ENCODE measurements at places on chromosomes 1 and 21.

DNA sequence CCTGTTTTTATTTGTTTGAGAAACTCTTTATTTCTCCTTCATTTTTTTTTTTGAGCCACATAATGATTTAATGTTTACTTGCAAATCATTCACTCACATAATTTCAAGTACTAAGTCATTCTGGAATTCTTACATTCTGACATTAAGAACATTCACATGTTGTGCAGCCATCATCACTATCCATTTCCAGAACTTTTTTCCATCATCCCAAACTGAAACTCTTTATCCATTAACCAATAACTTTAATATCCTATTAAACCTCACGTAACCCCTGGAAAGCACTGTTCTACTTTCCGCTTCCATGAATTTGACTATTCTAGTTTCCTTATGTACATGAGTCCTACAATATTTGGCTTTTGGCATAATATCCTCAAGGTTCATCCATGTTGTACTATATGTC lies 52.5 kb upstream of the TEKT2 start:
- DNase-seq: no peak

DNA sequence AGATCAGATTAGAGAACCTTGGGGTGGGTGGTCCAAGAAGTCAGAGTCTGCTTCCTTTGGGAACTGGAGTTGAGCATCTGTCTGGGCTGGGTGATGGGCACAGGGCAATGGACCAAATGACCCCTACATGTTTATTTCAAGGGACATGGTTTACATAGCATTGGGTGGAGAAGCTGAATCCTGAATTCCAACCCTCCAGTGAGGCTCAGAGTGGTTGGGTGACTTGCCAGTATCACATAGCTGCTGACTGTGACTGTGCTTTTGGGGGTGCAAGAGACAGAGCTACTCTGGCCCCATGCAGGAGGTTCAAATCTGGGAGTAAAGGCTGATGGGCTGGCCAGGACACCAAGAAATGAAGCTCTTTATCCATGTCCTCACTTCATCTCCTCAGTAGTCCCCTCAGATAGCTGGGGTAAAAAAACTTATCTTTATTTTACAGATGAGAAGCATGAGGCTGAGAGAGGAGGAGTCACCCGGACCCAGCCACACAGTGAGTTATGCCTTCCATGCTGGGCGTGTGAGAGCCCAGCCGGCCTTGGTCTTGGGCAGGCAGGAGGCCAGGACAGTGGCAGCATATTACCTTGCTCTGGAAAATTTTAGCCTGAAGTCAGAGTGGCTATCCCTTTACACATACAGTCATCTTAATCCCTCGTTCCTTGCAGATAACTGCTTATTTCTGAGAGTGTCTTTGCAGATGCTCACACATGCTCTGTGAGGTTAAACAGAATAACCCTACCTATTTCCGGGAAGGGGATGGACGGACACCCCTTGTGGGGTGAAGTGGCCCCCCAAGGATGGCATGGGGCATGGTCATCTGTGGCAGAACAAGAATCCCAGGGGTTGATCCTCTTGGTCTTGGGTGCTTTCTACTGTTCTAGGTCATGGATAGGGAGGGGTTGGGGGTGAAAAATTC lies 2.8 kb upstream of the SERINC2 start:
- DNase-seq: no peak

DNA sequence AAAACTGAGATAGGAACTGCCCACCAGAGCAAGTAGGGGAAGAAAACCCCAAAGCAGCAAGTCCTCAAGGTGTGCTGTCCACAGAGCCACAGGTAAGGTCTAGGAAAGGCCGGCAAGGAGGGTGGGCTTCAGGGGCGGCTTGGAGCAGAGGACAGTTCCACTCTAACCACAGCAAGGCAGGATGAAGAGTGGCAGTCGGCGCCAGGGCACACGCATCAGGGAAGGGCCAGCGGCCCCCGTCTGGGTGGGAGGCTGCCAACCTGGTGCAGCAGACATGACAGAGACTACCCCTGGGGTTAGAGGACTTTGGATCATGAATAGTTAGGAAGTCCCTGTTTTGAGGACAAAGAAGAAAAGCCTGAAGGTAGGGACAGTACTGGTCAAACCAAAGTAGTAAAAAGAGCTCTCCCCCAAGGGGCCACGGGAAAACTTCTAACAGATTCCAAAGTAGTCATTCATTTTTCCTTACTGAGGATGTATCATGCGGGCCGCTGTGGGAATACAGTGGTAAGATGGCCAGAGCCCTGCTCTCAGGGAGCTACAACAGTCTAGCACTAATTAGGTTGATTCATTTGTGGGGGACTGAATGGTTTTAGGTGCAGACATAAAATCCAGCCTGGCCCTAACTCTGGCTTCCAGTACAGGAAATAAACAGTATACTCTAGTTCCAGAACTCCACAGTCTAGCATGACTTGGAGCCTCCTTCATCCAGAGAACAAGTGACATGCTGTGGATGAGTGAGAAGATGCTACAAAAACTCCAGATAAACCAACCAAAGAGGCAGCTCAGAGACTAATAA lies 3.5 kb upstream of the RAP1GAP start:
- no peak for DNase-seq

DNA sequence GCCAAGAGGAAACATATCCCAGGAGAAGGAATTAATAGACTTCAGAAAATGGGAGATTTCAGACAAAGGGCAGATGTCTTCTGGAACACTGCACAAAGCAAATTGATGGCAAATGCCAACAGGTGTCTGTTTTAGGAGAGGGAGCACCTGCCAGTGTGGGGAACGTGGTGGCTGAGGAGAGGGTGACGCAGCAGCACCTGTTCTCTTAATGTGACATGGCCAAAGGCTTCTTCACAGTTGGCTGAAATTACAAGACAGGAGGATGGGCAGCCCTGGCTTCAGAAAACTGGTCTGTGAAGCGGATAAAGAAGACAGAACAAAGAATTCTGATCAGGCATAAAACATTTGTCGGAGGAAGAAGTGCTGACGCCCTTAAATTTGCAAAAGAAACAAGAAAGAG lies 178.7 kb upstream of the RUNX1 start:
- no peak for DNase-seq

Measured in mucosa of descending colon (tissue), 3 donors.